ENCODE measurements at places on chromosomes 3 and 15.

- DNase-seq = no peak
Measured at GRCh38 chr3:122777563-122777962, 16.1 kb downstream of the HSPBAP1 start.

DNA sequence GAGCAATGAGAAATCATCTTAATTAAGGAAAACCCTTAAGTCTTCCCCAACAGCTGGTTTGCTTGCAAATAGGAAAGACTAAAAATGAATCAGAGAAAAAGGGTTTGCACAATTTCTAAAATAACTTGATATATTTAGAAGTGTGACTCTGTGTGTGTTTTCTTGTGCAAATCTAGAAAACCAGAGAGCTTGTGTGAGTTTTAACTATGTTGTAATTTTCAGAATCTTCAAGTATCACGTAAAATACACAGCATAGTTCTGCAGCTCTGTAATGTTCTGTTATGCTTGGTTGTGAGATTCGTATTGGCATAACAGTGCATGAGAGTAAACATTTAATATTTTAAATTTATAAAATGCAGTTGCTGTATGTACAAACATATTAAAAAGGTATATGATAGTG, 74.7 kb upstream of the GAP43 start:
- DNase-seq = no peak

DNA sequence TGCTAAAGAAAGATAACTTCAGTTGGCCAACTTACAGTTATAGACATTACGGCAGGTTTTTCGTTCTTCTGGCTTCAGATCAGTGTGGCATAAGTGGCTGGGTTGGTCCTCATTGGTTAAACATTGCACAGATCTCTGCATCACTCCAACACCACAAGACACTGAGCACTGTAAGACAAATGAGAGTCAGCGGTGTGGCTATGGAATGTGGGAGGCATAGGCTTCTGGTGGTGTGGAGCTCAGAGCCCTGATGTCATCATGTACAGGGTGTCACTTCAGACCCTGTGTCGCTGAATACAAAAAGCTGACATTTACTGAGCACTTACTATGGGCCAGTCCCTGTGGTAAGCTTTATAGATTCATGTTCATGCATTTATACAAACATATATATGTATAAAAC, 146.0 kb downstream of the ADAMTS9 start:
- DNase-seq = no peak

GRCh38 chr3:177484926-177485325, 287.6 kb upstream of the TBL1XR1 start:
- no peak for DNase-seq

DNA sequence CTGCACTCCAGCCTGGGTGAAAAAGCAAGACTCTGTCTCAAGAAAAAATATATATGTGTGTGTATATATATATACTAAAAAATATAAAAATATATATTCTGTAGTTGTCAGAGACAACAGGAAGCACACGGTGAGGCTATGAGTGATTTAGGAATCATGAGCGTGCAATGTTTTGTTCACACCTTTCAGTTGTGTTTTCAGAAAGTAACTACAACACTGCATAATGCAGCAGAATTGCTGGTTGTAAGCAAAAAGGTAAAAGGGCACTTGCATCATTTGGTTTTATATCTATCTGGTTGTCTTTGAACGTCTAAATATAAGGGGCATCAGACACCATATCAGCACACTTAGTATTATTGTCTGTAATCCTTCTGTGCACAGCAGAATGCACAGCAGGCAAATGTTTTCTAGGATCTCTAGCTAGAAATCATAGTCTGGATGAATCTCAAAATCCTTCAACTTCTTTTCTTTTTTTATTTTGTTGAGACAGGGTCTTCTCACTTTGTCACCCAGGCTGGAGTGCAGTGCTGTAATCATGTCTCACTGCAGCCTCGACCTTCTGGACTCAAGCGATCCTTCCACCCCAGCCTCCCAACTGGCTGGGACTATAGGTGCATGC, 44.8 kb downstream of the CCR3 start:
- DNase-seq = no peak
